ENCODE measurements at places on chromosomes 2 and 18.

DNA sequence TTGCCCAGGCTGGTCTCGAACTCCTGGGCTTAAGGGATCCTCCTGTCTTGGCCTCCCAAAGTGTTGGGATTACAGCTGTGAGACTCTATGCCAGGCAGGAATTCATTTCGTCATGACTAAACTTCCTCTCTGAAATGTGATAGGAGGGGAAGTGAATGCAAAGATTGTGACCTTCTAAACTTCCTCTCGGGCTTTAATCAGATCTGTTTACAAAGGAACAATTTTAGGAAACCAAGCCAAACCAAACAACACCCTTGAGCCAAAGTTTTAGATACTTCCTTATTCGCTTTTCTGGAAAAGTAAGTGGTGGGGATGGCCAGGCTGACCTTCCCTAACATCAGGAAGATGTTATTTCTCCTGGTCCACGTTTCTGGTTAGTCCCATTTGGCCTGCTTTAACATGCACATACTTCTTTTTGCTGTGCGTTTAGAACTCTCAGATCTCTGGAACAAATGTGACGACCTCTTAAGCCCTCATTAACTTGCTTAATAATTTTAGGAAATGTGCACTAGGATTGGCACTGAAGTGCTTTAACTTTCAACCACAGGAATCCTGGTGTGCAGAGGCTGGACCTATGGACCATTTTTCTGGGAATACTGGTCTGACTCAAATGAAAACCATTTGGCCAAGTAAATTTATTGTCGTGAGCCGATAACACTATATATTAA is 33.2 kb upstream of the YES1 start:
- DNase-seq = peak; percentile 58

- no peak for DNase-seq
These were observed 233.1 kb downstream of the RPIA start for GRCh38 chr2:88924533-88924932.

DNA sequence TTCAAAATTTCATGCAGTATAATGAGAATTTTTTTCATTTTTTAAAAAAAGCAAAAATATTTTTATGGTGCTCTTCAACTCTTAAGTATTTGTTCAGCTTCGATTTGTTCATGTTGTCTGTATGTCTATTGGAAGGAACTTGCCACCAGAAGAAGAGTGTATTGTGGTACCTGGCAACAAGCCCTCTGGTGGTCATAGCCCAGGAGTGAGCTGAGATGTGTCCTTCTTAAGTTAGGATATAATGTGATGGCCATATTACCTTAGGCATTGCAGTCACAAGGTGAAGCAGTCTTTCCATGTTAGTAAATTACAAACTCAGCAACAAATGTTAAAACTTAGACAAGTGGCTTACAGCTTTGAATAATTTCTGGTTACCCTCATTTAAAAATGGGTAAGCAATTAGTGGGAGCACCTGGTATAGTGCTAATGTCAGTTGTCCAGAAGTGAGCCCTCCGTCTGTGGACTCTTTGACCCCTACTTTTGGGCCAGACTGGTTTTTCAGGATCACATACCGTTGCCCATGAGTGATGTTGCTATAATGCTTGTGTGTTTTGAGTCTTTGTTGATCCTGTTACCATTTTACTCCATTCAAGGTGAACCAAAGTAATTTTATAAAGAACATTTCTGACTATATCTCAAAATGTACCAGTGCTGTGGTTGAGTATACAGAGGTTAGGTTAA is 57.4 kb downstream of the MYO1B start:
- DNase-seq = no peak

GRCh38 chr2:216429428-216429827 is 17.1 kb downstream of the SMARCAL1 start:
- no peak for DNase-seq

GRCh38 chr2:65458999-65459398 is 26.6 kb upstream of the SPRED2 start:
- no peak for DNase-seq

GRCh38 chr2:9170458-9171130 is 36.0 kb upstream of the ASAP2 start:
- no peak for DNase-seq

GRCh38 chr2:68368654-68369336 is 3.7 kb downstream of the PLEK start:
- DNase-seq = no peak

DNA sequence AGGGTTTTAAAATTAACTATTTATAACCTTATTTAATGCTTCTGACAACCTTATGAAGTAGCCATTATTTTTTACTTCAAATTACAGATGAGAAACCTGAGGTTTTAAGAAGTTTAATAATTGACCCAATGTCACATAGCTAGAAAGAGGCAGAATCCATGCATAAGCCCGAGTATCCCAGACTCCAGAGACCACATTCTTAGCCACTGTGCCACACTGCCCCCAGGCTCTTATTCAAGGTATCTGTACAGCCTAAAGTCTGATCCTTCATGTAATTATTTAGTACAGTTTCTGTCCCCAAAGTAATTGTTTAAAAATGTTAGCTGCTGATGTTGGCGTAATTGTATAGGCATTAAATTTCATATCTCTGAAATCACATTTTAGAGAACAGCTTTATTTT is 124.7 kb upstream of the LRRTM1 start:
- no peak for DNase-seq

DNA sequence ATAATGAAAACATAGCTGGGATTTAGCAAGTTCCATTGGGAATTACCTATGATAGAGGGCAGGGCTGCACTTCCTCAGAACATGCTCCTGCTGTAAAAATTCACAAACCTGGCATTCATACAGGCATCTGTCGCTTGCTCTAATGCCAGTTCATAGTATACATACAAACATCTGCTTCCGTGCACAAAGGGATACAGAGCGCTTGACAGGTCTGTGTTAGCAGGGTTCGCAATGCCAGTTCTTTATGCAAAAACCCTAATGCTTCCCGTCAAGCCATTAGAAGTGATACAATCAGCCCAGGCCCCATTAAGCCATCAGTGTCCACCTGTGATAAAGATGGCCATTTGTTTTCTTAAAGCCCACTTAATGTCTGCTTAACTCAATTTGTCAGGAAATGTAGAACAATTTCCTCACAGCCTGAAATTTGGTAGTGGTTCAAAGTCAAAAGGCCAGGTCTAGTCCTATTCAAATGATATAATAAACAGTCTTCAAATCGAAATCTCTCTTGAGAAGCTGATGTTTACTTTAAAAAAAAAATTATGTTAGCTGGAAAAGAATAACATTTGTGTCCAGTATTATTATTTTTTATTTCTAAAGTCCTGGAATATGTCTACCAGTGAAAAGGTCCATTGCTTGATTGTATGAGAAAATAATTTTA is 556.3 kb downstream of the ARHGAP15 start:
- no peak for DNase-seq

DNA sequence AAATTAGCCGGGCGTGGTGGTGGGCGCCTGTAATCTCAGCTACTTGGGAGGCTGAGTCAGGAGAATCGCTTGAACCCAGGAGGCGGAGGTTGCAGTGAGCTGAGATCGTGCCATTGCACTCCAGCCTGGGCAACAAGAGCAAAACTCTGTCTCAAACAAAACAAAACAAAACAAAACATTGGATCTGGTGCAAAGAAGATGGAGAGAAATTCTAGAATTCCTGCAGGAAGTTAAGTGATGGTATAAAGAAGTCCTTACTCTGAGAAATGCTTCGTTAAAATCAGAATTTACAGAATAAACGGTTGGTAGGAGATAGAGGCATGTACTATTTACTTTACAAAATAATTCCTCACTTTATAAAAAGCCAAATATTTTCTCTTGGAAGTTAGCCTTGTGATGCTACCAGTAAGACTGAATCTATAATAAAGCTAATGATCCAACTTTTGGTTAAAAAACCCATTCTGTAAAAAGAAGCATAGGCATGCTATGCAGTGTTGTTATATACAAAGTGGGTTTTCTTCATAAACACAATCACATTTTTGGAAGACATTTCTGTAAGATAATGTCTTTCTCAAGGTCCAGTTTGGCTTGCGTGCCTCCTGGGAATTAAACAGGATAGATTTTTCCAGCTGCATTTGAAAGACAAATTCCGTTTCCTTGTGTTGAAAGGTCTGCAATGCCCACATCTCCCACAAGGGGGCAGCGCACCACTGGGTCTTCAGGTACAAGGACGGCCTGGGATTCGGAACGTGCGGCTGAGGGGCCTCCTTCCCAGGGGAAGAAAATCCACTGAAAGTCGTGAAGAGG is 35.6 kb upstream of the PNO1 start:
- DNase-seq = peak; percentile 28

- DNase-seq = no peak
These were observed 36.7 kb downstream of the KIAA2012 start for GRCh38 chr2:202109737-202110184.

DNA sequence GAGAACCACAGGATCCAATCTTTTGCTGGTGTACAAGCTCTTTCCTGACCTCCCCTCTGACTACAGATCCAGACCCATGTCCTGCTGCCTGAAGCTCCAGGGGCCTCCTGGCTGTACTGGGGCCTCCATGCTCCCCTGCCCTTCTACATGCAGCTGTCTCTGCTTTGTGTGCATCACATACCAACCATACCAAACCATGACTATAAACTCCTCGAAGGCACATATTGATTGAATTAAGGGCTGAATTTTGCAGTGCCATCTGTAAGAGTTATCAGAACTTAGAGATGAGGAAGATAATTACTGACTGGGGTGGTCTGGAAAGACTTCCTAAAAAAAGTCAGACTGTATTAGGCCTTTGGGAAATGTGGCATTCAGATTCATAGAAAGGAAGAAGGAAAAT is 139.9 kb upstream of the CXCR4 start:
- DNase-seq = no peak

All from GF-D8 (cell line).